ENCODE measurements at places on chromosomes 1 and 21.

GRCh38 chr21:35509001-35509704 lies 460.1 kb upstream of the RUNX1 start:
- DNase-seq: no peak

DNA sequence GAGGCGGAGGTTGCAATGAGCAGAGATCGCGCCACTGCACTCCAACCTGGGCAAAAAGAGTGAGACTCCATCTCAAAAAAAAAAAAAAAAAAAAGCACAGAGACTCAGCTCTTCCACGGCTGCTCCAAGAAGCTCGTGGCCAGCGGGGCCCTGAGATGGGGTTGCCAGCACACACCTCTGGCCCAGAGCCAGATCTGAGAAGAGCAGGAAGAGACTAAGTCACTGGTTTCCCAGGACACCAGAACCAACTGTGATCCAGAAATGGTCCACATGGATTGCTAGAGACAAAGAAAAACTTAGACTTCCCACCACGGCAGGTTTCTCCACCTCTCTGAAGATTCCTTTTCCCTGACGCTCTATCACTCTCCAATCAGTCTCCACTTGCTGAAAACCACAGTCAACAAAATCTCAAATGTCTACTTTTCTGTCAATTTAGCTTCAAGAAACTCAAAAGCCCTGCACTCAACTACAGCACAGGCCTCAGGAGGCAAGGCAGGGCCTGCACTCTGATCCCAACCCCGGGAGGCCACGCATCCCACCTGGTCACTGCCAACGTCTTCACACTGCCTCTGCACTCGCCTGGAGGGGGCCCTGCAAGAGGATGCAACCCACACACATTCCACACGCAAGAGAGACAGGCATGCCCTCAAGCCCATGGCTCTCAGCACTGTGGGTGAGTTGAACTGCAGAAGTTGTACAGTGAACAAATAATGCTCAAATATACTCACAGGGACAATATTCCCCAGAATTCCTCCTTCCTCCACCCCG lies 79.0 kb downstream of the NPHP4 start:
- no peak for DNase-seq

GRCh38 chr1:69947837-69948236 lies 257.5 kb downstream of the LRRC40 start:
- no peak for DNase-seq

- DNase-seq: no peak
Measured at GRCh38 chr1:179476484-179476883, 99.3 kb downstream of the NPHS2 start.

- DNase-seq: no peak
Measured at GRCh38 chr1:34406833-34407539, 230.3 kb downstream of the C1orf94 start.

GRCh38 chr1:186164773-186165172 lies 210.3 kb downstream of the TPR start:
- DNase-seq: no peak

- DNase-seq: no peak
Measured at GRCh38 chr1:243345205-243345604, 89.4 kb downstream of the SDCCAG8 start.

DNA sequence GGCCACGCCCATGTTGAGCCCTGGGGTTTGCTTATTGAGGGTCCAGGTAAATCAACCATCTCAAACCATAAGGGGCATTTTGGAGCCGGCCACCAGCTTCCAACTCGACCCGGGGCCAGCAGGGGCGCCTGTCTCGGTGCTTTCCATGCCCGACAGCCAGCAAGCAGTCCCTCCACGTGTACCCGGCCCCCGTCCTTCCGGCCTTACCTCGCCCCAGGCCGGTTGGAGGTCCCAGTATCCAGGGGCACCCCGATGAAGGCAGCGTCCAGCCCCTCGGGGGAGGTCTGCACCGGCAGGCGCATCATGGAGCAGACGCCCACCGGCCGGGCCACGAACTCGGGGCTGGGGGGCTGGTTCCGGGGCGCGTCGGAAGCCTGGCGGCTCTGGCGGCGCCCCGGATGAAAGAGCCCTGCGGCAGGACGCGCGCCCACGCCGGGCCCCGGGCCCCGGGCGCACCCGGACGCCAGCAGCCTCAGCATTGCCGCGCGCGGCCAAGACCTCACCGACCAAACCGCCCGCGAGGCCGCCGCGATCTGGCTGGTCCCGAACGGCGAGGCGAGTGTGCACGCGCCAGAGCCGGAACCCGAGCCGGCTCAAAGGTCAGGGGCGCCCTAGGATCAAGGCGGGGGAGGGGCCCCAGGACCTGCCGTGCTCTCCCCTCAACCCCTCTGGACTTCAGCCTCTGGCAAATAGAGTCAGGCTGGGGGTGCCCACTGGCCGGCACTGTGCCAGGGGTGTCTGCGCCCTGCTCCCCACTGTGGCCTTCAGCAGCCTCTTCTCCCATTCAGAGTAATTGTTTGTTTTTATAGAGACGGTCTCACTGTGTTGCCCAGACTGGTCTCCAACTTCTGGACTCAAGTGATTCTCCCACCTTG lies at the start of gene AGMAT:
Gene AGMAT, minus strand, starts transcription at position 563 of the 875 bp plus-strand sequence. Its CDS starts 84 bp downstream, at position 479.
- peak; percentile 62 for DNase-seq

GRCh38 chr1:173038875-173039554 lies 11.7 kb downstream of the TNFSF18 start:
- DNase-seq: no peak

DNA sequence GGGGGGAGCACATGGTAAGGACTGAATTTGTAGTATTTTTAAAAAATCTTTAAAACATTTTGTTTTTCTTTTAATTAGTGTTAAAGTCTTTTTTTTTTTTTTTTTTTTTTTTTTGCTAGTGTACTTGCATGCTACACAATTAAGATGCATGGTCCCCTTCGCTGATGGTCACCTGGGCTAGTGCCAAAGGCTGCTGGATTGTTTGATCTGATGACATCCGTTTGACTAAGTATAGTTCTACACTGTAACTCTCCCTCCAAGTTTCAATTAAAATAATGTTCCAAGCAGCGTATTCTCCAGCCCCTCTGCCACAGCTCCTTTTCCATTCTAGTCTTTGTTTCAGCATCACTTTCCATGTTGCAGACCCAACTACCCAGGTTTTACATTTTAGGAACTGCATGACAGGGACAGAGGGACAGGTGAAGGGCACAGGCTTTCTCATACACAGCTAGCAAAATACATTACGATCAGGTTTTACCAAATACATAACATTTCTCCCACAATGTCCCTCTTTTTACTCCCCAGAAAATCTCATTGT lies 852 bp upstream of the RAVER2 start:
- DNase-seq: no peak

- no peak for DNase-seq
Measured at GRCh38 chr1:77951328-77951727, 27.5 kb downstream of the FUBP1 start.

GRCh38 chr1:31643976-31644559 lies 608 bp downstream of the PEF1 start:
- no peak for DNase-seq

DNA sequence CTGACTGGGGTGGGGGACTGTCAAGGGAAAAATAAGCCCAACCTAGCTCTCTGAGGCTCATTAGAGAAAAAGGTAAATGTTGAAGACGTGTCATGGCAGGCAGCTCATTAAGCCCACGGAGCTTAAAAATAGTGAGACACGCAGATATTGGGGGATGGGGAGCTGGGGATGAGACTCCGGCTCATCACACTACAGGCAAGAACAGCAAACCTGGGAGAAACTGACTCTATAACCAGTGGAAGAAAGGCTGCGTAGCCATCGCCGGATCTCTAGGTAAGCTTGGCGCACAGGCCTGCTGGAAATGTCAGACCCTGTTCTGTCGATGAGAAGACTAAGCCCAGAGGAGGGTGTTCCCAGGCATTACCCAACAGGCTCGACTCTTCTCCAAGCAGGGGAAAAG lies 78.0 kb downstream of the SYT2 start:
- no peak for DNase-seq

GRCh38 chr1:101356604-101357443 lies 120.0 kb downstream of the S1PR1 start:
- no peak for DNase-seq

DNA sequence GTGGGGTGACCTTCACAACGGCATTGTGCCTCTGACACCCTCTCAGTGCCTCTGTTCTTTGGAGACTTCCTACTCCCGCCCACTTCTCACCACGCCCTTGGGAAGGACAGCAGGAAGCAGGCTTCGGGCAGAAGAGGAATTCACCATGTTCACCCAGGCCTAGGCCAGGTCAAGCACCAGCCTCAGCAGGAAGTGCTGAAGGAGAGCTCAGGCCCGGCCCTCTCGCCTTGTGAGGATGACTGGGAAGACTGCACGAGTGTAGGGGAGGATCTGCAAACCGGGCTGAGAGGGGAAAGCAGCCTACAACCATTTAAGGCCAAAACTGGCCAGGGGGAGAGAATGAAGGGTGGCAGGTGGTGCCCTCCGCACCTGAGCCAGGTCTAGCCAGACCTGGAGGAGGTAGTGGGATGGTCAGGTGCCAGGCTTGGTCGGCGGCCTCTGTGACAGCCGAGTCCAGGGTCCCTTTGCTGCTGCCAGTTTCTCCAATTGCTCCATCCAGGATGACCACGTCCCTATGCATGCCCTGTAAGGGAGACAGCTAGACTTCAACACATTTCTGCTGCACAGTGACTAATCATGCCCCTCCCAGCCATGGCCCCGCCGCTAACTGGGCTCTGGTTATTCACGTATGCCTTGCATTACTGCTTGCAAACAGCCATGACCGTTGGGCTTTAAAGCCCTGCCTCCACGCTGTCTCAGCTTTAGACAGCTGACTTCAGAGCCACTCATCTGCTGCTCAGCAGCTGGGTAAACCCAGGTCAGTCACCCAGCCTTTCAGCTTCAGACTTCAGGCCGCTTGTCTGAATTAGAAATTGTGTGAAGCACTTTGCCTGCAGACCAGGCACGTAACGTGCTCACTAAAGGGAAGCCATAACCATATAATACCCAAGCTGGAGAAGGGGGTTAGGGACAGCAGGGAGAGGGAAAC lies 8.9 kb downstream of the MRTO4 start:
- DNase-seq: no peak

- no peak for DNase-seq
Measured at GRCh38 chr1:41015897-41016470, 5.5 kb downstream of the SLFNL1 start.

- no peak for DNase-seq
Measured at GRCh38 chr1:41305576-41306363, 55.5 kb upstream of the FOXO6 start.

DNA sequence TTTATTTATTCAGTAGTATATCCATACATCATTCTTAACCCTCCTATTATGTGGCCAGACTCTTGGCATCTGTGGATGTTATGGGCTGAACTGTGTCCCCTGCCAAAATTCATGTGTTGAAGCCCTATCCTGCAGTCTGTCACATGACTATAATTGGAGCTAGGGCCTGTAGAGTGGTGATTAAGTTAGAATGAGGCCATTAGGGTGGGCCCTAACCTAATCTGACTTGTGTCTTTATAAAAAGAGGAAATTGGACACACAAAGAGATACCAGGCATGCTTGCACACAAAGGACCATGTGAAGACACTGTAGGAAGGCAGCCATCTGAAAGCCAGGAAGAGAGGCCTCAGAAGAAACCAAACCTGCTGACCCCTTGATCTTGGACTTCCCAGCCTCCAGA lies 6.6 kb downstream of the ZMYND12 start:
- DNase-seq: no peak

- no peak for DNase-seq
Measured at GRCh38 chr1:29519788-29520110, 283.4 kb downstream of the PTPRU start.

DNA sequence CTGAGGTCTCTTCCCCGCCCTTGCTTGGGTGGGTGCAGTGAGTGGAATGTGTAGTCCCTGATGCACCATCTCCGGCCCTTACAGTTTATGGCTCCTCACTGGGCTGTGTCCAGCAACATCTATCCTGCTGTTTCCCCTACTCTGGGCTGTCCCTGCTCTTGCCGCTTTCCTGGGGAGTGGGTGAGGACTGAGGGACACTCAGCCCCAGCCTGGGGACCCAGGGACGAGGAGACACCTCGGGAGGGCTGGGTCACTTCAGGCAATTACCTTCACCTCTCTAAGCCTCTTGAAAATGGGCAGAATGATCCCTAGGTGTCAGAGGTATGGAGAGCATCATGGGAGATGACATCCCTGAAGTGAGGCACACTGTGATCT lies 13.6 kb upstream of the LRP8 start:
- no peak for DNase-seq
